ENCODE measurements at places on chromosomes 16 and 17.

GRCh38 chr17:55911186-55911585 lies 160.3 kb downstream of the PCTP start:
- no peak for DNase-seq

DNA sequence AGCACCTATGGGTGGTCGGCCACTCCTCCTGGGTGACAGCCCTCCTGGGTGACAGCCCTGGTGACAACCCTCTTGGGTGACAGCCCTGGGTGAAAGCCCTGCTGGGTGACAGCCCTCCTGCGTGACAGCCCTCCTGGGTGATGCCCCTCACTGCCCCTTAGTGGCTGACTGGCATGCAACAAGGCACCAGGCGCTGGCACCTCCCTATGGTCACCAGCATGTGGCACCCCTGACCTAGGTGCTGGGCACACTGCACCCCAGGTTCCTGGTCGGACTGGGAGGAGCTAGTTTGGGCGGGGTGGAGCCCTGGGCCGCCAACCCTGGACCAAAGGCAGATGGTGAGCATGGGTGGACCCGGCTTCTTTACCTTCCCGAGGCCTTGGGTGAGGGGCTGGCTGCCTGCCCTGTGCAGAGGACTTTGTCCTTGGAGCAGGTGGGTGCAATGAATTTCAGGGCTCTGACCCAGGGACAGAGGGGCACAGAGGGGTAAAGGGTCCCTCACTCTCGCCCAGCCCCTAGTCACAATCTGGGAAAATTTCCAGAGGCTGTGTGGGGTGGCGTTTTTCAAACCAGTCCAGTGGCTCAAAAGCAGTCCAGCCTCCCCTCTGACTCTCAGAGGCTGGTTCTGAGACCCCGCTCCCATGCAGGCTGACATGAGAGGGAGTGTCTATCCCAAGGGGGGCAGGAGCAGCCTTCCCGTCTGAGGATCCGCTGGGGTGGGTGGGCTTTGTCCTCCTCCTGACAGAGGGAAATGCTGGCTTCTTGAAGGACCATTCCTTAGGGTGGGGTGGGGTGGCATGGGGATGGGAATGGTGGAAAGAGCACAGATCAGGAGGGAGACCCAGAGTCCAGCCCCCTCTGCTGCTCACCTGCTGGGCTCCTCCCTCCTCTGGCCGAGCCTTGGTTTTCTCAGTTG lies 25.9 kb upstream of the TNFRSF13B start:
- DNase-seq: no peak

- DNase-seq: no peak
These were observed 4.1 kb downstream of the MMP25 start for GRCh38 chr16:3050487-3050886.

DNA sequence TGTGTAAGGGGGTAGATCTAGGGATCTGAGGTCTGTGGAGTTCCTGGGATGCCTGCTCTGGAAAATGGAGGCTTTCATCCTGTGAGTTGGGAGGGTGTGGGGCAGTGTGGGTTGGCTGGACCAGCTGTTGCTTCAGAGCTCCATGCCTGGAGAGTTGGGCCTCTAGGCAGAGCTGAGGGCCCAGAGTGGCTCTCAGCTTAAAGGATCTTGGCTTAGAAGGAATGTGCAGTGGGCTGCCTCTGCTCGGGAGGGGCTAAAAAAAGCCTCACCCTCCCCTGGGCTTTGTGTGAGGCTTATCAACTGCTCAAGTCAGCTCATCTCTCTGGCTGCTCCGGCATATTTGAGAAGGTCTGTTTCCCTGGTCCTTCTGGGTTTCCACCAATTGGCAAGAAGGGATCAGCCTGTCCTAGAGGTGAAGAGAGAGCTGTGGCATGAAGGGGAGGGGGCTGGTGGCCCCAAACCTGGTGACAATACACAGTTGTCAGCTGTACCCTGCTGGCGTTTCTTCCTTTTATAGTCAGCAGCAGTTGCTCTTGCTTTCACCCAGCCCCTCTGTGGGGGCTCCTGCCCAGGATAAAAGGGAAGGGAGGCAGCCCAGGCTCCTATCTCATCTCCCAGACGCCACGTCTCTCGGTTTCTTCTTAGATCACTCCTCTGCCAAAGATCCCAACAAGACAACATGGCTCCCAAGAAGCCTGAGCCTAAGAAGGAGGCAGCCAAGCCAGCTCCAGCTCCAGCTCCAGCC lies at the start of gene MYL4:
MYL4 (plus strand) TSS at position 605 of the 745 bp plus-strand sequence; CDS start at position 680, 75 bp downstream.
- DNase-seq: no peak

GRCh38 chr17:68048996-68049395 lies 13.5 kb downstream of the KPNA2 start:
- no peak for DNase-seq
